ENCODE measurements at places on chromosomes 12 and 14.
A peak's percentile ranks its signal among the peaks of the same experiment; 100 is the strongest.

DNA sequence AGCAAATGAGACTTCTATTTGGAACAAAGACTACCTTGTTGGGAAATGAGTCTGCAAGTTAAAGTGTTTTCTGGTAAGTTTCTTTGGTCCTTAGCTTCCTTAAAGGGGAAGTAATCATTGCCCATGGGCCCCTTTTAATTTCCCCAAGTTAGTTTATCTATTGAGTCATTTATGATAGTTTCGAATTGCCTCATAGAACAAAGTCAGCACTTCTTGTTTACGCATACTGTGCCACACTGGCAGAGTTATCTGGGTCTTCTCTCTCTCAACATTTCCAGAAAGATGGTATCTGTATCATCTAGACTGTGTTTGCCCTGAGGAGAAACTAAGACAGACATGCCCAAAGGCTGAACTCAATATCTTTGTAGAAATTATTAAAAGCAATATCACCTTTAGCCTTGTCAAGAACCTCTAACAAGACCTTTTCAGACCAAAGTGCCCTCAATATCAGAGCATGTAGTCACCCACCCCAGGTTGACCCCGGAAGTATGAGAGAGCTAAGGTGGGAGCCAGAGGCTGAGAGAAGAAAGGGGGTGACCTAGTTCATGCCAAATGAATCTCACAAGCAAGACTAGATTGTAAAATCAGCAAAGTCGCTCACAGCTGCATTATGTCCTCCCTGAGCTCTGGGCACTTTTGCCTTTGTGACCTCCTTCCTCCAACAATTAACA lies 40.0 kb downstream of the GPR65 start:
- DNase-seq: no peak

DNA sequence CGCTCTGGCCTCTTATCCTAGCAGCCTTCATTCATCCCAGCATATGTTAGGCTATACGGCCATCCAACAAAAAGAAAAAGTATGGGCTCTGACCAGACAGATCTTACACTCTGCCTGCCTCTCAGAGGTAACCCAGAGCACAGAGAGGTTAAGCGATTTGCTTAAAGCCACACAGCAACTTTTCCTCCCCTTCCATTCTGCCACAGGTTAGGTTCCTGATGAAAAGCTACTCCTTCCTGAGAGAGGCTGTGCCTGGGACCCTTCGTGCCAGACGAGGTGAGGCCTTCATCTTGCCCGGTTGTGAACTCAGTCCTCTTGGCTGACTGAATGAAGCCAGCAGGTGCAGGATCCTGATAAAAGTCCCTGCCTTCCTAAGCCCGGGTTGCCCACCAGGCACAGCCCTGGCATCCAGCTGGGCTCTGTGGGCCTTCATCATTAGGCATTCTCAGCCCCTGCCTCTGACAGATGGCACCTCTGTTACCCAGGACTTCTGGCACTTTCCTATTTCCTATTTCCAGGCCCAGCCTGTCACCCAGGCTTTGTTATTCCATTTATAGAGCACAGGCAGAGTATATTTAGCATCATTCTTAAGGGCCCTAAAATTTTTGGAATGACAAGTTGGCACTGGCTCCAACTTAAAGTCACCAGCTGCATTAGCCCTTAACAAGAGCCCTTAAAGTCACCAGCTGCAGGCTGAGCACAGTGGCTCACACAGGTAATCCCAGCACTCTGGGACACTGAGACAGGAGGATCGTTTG lies 12.8 kb downstream of the SOAT2 start:
- no peak for DNase-seq

DNA sequence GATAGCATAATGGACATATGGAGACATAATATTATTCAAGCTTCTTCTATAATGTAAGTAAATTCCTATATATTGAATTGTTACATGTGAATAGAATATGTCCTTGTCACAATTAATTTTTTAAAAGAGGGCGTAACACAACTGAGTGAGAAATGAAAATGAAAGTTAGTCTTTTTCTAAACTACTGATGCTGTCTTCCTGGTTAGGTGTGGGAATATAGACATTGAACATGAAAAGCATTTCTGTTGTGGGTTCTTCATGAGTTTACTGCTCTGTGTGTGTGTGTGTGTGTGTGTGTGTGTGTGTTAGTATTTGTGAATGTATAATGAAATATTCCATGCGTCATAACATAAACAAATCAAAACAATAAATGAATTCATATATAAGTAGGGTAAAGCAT lies 40.5 kb upstream of the RTL1 start:
- DNase-seq: no peak

- DNase-seq: peak; percentile 33
These were observed 281.2 kb downstream of the RGS6 start for GRCh38 chr14:72213424-72213823.

DNA sequence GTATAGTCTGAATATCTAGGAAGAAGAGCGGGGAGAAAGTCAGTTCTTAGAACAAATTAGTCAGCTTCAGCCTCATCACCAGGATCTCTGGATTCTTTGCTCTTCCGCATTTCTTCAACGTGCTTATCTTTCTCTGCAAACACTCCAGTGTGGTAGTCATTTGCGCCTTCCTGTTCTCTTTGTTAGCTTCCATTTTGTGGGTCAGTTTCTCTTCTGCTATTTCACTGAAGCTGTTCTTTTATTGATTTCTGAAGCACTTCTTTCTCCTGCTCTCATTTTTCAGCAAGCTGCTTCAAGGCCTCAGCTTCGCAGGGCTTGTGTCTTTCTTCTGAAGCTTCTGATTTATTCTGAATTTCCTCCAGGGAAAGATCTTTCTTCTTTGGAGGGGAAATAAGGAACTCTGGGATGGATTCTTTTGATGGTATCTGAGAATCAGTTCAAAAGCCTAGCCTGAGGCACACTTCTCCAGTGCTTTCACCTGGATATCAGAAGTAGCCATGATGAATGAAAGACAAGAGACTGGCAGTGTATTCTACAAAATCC lies 13.5 kb downstream of the AMN1 start:
- no peak for DNase-seq

DNA sequence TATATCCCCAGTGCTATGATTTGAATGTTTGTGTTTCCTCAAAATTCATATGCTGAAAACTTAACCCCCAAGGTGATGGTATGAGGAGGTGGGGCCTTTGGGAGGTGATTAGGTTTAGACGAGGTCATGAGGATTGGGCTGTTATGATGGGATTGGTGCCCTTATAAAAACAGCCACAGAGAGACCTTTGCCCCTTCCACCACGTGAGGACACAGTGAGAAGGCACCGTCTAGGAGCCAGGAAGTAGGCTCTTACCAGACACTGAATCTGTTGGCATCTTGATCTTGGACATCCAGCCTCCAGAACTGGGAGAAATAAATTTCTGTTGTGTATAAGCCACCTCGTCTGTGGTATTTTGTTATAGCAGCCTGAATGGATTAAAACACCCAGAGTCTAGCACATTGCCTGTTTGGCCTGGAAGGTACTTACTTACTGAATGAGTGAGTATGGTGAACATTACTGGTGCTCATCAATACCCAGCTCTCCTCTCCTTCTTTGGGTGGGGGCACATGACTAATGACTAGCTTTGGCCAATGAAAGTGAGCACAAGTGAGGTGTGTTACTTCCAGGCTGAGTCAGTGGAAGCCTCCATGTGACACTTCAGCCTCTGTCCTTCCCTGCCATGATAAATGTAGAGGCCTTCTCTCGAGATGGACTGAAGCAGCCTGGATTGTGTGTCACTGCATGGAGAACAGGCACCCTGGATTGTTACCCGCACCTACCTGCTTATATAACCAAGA lies 72.4 kb upstream of the CHST11 start:
- DNase-seq: no peak

GRCh38 chr12:39329018-39329417 lies 113.9 kb downstream of the KIF21A start:
- DNase-seq: no peak

DNA sequence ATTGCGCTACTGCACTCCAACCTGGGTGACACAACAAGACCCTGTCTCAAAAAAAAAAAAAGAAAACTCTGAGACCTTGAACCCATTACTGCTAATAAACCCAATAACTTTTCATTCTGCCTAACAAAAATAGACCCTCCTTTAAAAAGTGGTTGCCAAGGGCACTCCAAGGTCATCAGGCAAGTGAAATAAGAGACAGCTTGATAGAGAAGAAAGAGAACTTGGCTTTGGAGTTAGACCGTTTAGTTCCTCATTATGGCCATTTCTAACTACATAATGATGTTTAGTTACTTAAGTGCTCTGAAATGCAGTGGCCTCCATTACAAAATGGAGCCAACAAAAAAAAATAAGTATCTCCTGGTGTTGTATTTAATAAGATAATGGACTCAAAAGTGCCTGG lies 55.9 kb downstream of the PHLDA1 start:
- DNase-seq: no peak

- no peak for DNase-seq
These were observed 198.3 kb upstream of the AMIGO2 start for GRCh38 chr12:47277972-47278448.

GRCh38 chr12:94318181-94318580 lies 141.5 kb downstream of the CEP83 start:
- no peak for DNase-seq

GRCh38 chr12:99983456-99984258 lies 1.1 kb downstream of the ANKS1B start:
- no peak for DNase-seq

DNA sequence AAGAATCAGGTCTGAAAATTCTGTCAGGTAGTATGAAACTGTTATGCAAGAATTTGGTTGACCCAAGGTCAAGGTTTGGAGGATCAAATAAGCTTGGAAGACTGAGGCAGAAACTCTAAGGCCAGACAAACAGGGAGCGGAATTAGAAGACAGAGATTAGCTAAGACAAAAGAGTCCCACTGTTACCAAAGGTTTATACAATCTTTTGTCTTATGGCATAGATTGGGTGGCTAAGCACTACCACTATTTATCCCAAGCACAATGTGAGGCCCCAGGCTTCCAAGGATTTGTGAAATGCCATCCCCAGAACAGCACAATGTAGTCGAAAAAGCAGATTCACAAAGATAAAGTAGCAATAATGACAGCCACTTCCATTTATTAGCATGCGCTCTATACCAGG lies 311.2 kb downstream of the SEC23A start:
- no peak for DNase-seq

DNA sequence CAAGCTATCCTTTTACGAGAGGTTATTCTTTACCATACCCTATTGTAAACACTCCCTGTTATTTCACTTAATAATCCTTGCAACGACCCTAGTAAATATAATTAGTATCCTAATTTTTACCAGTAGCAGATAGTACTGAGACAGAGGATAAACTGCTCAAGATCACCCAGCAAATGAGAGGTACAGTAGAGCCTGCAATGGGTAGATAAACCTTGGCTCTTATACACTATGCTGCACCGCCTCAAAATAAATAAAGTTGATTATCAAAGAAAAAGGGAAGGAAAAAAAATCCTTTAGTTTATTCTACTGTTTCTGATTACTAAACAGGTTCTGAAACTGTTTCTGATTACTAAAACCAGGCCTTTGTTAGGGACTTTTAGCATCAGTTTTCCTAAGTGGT lies 22.5 kb downstream of the YBX3 start:
- no peak for DNase-seq

- DNase-seq: no peak
These were observed 30.1 kb upstream of the LIMA1 start for GRCh38 chr12:50313256-50313931.

- DNase-seq: no peak
These were observed 5.0 kb downstream of the PRB3 start for GRCh38 chr12:11264501-11264900.

- no peak for DNase-seq
These were observed 3.3 kb downstream of the C12orf56 start for GRCh38 chr12:64387197-64387816.

- DNase-seq: no peak
These were observed 226.8 kb downstream of the FBXL14 start for GRCh38 chr12:1367331-1368291.

DNA sequence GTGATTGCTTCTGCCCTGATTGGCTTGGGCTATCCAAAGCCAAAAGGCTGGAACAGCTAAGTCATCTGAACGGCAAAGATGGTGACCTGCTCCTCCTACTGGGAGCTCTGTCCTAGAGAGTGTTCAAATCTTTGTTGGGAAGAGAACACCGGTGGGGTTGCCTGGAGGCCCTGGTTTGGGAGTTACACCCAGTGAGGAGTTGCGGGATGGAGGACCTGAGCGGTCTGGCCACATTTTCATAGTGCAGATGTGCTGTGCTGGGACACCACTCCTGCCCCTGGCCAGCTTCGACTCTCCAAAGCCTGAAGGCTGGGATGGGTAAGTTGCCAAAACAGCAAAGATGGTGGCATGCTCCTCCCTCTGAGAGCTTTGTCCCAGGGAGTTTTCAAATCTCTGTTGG lies 795.4 kb downstream of the TRHDE start:
- no peak for DNase-seq

DNA sequence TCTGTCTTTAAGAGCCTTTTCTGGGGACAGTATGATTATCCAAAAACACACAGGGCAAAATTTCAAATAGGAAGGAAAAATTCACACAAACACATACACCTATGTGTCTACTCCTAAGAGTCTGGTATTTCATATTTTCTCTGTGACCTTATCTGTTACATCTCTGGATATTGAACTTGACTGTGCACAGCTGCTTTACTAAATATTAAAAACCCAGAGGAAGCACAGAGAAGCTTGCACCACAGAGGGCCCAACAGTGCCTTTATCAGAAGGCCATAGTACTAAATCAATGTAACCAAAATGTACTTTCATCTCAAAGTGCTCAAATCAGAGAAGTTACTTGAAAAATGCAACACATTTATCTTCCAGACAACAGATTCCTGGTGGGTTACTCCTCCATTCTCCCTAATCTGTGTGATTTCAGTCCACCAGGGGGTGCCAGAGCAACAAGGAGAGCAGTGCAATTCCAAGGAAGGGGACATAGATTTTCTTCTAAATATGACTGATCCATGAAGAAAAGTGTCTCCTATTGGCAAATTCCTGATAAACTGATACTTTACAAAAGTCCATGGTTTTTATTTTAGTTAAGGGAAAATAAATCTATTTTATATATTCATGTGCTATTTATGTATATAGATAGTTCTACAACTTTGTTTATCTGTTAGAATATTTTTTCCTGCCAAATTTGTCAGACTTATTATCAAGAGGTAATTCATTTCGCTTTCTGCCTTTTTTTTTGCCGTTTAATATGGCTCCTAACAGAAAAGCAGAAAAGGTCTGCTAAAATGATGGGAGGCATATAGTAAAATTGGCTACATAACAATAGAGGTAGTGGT lies 617.6 kb downstream of the LRFN5 start:
- DNase-seq: peak; percentile 61

DNA sequence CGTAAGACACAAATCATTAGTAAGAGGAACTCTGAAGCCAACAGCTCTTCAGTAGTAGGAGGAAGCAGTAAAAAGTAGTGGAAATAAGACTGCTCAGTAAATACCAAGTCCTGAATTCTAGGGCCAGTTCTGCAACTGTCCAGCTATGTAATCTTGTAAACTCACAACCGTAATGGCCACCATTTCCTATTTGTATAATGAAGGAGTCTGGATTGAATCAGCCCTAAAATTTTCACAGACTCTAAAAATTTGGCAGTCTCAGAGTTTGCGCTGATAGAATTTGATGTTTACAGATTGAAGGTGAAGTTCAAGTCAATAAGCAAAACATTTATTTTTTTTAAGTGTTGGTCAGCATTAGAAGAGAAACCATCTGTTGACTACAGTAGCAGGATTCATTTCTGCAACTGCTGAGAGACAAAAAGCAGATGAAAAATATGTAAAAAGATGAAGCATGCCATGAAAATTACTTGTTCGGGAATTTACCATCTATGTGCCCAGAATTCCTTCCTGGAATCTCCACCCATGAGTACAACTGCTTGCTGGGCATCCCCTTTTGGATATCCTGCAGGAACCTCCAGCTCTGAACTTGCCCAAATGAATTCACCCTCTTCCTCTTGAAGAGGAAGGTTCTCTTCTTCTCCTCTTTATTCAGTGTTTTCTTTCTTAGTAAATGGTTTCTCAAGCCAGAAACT lies 47.5 kb downstream of the GALNT4 start:
- DNase-seq: no peak
